ENCODE measurements at places on chromosomes 11 and 22. TPM values are rescaled to one million over a fixed set of nuclear protein-coding genes. Genes with fewer than 3 reads are reported as not detected.

CCDC87 gene
- 0.25 TPM for total RNA-seq

BBOX1 gene
- total RNA-seq = not detected

DNA sequence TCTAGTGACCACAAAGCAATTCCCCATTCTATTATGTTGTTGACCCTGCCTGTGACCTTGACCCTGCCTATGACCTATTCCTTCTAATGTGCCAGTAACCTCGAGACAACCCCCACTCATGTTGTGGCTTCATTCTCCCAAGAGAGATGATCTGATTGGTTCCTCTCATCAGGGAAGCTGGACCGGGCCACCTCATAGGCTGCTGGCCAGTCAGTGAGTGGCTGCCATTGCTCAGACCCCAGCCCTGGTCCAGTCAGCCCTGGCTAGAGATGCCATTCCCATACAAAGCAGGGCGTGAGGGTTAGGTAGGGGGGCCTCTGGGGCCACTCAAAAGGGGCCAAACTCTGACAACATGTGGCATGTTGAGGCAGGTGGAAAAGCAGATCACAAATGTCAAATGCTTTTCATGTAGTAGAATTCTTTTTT is 11.9 kb downstream of the SLC29A2 start:
- no peak overlapping the region for H3K27ac ChIP-seq
- no peaks in the 10 kb centered on the region for H3K4me1 ChIP-seq
- H3K27me3 ChIP-seq = no peaks in the 10 kb centered on the region
- H3K4me3 ChIP-seq = no peak overlapping the region
- H3K36me3 ChIP-seq = peaks cover 8% of the 10 kb centered on the region
- no peak for DNase-seq

- H3K4me3 ChIP-seq = no peak overlapping the region
- H3K27ac ChIP-seq = no peak overlapping the region
- DNase-seq = no peak
- no peaks in the 10 kb centered on the region for H3K36me3 ChIP-seq
These were observed 63.4 kb downstream of the RCN1 start for GRCh38 chr11:32154275-32154674.

DNA sequence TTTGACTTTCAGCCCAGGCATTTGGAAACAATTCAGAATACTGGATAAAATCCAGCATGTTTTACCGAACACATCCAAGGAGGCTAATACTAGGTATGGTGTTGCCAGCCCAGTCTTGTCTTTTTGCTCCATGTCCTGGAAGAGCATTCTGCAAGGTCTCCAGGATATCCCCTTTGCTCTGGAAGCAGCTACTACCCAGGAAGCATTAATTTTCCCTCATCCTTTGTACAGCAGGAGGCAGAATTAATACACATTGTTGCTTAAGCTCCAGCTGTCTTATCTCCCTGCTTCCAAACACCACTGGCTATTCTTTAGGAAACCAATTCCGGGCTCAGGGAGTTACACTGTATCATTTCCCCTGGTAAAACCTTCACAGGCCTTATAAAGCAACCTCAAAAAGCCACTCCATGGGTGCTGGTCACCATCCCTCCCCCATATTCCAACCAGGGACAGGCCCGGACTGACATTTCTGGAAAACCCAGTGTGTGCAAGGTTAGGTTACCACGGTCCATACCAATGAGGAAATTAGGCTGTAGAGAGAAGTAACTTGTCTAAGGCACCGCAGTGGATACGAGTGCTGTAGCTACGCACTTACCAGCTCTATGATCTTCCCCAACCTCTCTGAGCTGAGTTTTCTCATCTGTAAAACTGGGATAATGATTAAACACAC is 1.5 kb upstream of the UBASH3B start:
- DNase-seq = no peak

Measured in CD4-positive, alpha-beta T cell (primary cell).